ENCODE measurements at places on chromosomes 4 and X.
A peak's percentile ranks its signal among the peaks of the same experiment; 100 is the strongest.

GRCh38 chr4:47642191-47642830 lies 157.2 kb downstream of the ATP10D start:
- DNase-seq = no peak

DNA sequence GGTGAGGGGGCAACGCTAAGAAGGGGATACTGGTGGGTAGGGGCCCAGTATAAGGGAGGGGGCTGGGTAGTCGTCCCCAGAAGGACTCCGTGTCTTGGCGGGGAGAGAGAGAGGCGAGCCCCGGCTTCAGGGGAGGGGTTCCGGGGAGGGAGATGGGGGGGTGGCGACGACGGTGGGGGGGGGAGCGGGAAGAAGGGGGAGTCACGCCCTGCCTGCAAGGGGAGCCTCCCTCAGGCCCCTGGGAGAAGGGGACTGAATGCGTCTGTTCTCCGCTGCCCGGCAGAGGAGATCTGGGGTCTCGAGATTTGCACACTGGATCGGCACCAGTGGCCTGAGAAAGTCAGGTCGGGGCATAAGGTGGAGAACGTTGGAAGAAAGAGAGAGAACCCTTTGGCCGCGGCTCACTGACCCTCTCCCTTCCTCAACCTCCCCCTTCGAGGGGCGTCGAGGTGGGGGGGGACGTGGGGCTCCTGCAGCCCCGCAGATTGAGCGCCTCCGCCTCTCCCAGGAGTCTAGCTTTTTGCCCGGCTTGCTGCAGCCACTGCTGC lies 609 bp upstream of the BCORL1 start:
- DNase-seq = no peak

- peak; percentile 40 for DNase-seq
Measured at GRCh38 chr4:114879916-114880669, 233.3 kb downstream of the NDST4 start.

GRCh38 chr4:156021298-156021697 lies 67.6 kb upstream of the CTSO start:
- DNase-seq = no peak

GRCh38 chr4:105624530-105624929 lies 72.1 kb downstream of the ARHGEF38 start:
- peak; percentile 24 for DNase-seq

GRCh38 chr4:8547108-8547911 lies 32.9 kb upstream of the GPR78 start:
- no peak for DNase-seq

GRCh38 chr4:183872531-183872930 lies 32.6 kb upstream of the STOX2 start:
- no peak for DNase-seq

GRCh38 chrX:20523626-20524312 lies 257.1 kb upstream of the RPS6KA3 start:
- DNase-seq = no peak

- no peak for DNase-seq
Measured at GRCh38 chrX:153336121-153336894, 2.4 kb downstream of the ZNF275 start.

DNA sequence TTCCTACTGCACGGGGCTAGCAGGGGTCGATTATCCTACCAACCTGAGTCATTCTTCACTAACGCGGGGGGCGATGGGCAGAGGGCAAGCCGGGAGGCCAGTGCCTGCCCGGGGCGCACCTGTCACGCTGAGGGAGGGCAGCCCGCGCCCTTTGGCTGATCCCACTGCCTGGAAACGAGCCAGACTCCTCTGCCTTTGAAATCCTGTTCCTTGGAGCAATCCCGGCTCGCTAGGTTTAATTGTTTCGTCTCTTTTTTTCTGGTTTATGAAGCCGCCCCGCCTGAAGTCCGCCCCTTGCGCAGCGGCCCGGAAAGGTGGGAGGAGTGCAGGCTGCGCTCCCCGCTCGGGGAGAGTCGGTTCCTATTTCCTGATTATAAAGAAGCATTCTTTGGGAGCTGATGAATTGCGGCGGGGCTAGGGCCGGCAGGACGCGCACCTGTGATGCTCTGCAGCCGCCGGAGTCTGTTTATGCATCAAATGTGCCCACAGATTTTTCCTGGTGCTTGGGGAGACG lies 484.2 kb downstream of the BCOR start:
- DNase-seq = no peak

- DNase-seq = peak; percentile 60
Measured at GRCh38 chrX:74383611-74384010, 37.7 kb upstream of the SLC16A2 start.

All from pons (tissue), 1 donor.